Activated CD4-positive, CD25-positive, alpha-beta regulatory T cell treated with anti-CD3 and anti-CD28 coated beads, Interleukin-2, amount 50 U/mL, for 16 hours (primary cell): ENCODE measurements at places on chromosomes 2 and 18.
A peak's percentile ranks its signal among the peaks of the same experiment; 100 is the strongest.

DNA sequence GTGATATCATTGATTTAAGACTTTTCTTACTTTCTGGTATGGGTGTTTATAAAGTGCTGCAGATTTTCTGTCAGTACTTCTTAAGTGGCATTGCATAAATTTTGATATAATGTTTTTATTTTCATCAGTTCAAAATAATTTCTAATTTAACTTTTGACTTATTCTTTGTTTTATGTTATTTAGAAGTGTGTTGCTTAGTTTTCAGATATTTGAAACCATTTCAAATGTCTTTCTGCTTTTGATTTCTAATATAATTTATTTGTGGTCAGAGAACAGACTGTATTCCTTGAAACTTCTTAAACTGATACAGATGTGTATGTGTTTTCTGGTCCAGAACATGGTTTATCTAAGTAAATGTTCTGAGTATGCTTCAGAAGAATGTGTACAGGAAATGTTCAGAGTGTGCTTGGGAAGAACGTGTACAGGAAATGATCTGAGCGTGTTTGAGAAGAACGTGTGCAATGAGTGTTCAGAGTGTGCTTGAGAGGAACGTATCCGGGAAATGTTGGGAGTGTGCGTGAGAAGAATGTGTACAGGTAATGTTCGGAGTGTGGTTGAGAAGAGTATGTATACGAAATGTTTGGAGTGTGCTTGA is 265.7 kb upstream of the HS6ST1 start:
- DNase-seq, result no peak

DNA sequence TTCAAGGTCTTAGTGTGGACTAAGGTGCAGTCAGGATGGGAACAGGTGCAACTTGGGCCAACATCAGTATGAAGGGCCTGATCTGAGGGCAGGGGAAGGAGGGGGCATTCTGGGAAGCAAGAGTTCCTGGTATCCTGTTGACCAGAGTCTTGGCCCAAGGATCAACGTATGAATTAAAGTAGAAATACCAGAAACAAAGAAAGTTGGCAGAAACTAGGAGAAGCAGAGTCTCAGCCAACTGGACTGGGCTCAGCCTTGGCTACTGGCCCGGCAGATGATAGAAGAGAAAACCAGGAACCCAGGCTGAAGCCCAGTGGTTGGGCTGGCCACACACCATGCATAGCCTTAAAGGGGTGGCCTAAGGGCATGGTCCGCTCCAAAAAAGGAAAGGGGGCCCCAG is 2.3 kb downstream of the CETN1 start:
- DNase-seq, result no peak

GRCh38 chr2:39000552-39000951 is 110.9 kb downstream of the ARHGEF33 start:
- no peak for DNase-seq

DNA sequence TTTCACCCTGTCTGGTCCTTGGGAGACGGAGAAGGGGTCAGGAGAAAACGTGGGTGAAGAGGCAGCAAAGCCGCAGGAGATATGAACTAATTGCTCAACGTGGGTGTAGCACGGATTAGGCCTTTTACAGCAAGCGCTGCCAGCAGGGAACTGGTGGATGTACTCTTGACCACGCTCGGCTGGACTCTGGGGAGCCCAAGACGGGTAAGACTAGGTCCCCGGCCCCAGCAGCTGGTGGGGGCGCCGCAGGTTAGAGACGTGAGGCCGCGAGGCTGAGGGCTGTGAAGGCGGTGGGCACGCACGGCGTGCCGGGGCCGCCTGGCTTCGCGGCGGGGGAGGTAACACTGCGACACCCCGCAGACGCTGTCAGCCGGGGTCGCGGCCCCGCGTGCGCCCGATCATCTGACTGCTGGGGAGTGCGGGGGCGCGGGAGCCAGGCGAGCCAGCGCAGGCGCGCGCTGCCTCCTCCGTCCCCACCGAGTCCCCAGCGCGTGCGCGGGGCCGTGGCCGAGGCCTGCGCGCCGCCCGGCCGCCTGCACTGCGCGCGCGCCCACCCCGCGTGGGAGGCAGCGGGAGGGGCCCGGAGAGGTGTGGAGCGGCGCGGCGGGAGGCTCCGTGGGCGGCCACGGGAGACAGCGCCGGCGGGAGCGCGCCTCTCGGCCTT is at the start of gene CLIP4:
TSS of gene CLIP4 (plus strand) at position 470 of the 664 bp plus-strand sequence. CDS start 5,974 bp downstream, outside the sequence.
- DNase-seq, result peak; percentile 33

DNA sequence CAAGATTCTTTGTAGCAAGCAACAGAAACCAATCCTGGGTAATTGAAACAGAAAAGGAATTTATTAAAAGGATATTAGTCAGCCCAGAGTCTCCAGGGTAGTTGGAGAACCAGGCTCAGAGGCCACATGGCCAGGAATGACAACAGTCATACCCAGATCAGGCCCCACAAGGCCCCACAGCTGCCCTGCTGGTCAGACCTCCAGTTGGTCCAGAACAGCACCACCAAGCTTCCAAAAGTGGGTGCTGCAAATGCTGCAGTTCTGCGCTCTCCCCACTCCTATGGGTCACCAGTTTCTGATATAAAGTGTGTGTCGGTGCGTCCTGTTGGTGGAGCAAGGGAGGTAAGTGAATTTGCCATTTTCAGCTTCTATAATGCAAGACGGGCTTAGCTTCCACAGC is 29.9 kb downstream of the KLHL29 start:
- DNase-seq, result no peak

DNA sequence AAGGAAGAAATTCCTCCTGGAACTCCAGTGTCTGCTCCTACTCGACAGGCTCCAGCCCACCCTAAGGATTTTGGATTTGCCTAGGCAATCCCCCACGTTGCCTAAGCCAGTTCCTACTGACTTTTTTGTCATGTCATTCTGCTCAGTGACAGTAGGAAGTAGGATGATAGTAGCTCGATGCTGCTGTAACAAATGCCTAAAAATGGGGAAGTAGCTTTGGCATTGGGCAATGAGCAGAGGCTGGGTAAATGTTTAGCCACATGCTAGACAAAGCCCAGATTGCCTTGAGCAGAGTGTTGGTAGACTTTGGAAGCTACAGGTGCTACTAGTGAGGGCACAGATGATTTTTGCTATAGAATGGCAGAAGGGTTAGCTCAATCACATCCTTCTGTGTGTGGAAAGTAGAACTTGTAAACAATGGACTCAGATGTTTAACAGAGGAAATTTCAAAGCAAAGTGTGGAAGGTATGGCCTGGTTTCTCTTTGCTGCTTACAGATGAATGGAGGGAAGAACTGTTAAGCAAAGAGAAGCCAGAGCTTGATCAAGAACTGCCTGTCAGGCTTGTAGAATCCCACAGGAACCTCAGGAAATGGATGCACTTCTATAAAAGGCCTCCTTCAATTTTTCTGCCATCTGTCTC is 154.8 kb downstream of the RNF144A start:
- no peak for DNase-seq

GRCh38 chr2:86781363-86781762 is 9.3 kb downstream of the CD8A start:
- DNase-seq, result no peak

DNA sequence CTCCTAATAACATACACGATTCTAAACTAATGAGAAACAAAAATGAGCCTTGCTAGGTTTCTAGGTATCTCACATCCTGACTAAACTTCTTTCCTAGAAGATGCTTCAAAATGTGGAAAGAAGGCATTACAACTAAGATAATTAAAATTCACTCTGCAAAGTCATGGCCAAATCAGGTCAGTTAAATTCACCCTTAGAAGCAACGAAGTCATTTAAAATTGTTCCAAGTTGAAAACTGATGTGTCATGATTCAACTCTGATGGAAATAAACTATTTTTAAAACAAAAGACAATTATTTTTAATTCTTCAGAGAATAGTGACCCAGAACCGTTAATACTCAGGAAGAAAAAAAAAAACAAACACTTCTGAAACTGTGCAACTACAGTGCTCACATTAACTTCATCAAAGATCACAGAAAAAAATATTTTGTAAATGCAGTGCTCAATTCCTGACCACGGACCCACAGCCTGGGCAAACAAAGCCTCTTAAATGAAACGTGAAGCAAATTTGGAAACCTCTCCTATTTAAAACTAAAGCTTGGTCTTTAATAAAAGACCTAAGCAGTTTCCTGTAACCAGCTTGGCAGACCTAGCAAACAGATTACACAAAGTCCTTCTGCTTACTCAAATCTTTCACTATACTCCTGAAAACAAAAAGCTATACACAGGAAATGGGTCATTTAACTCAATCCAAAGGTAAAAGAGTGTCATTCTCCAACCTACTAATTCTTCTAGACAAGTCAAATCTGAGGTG is 39.0 kb downstream of the CHN1 start:
- no peak for DNase-seq

- no peak for DNase-seq
Measured at GRCh38 chr2:40321822-40322221, 130.1 kb downstream of the SLC8A1 start.

DNA sequence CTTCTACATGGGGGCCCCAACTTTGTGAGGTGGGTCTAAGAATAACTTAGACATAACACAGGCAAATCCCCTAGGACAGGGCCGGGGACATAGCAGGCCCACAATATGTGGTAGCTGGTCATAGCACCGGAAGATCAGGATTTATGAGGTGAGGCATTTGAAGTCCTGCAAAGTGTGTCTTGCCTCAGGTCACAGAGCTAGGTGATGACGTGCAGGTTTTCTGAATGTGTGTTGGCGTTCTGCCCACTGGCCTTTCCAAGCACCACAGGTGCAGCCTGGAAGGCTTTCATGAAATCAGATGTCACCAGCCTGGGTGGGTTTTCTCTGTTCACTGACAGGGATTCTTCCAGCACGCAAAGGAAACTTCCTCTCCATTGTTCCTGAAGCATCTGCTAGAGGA is 119.1 kb downstream of the LRATD1 start:
- no peak for DNase-seq

DNA sequence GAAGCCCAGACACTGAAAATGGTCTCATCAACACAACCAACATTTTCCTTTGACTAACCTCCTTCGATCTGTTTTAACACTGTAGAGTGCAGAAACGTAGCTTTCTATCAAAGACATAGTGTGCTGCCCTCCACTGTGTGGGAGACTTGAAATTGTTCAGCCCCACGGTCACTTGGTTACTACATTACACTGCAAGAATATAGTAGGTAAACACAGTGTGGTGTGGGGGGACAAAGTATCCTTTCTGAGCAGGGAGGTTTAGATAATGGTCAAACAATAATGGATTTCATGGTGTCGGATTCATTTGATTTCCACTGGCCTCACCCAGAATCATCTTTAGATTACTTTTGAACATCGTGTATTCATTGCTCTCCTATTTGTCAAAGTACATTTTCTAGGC is 181.0 kb downstream of the ERBB4 start:
- no peak for DNase-seq

- DNase-seq, result no peak
Measured at GRCh38 chr2:218036371-218036770, 32.7 kb upstream of the RUFY4 start.

DNA sequence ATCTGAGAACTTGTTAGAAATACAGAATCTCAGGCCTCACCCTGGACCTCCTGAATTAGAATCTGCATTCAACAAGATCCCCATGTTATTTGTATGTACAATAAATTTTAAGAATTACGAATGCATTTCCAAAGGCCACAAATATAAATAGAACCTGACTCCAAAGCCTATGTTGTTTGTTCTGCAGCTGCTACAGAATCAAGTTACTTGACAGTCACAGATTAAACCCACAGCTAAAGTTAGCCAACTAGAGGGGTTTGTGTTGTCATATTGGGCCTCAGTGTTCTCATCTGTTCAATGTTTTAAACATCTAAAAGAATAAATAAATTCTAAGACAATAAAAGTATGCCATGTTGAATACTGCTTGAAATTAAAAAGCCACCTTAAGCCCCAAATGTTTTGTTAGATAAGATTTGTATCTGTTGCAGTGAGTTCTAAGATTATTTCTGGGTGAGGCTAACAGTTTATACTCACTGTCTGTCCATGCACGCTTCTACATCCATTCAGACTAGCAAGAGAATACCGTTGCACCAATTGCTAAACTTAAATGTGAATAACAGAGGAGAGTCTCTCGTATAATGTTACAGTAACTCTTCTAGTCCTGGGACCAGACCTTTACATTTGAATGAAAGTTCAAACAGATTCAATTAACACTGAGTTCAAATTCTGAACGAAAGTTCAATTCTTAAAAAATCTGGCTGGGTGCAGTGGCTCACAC is 200.4 kb downstream of the MEMO1 start:
- DNase-seq, result no peak

- no peak for DNase-seq
Measured at GRCh38 chr2:134460583-134460998, 206.7 kb downstream of the MGAT5 start.

DNA sequence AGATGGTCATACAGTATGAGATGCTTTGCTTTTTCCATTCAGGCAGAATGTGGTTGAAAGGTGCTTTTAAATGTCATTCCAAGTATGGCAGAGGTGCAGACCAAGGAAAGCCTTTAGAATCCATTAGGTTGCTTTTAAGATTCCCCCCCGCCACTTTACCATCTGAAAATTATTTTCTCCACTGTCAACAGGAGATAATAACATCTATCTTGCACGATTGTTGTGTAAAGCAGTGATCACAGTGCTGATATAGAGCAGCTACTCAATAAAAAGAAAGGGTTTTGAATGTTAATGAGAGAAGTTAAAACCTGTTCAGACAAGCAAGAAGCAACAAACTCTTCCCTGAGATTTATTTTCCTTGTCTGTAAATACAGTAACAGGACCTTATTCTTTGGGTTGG is 372.5 kb upstream of the GCFC2 start:
- DNase-seq, result no peak

DNA sequence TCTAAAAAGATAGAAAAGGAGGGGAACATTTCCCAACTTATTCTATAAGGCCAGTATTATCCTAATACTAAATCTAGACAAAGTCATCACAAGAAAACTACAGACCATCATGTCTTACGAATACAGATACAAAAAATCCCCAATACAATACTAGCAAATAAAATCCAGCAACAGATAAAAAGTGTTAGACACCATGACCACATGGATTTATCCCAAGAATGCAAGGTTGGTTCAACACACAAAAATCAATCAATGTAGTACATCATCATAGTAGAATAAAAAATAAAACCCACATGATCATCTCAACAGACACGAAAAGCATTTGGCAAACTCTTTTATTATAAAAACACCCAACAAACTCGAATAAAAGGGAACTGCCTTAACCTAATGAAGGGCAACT is 18.5 kb downstream of the SLC66A2 start:
- no peak for DNase-seq

DNA sequence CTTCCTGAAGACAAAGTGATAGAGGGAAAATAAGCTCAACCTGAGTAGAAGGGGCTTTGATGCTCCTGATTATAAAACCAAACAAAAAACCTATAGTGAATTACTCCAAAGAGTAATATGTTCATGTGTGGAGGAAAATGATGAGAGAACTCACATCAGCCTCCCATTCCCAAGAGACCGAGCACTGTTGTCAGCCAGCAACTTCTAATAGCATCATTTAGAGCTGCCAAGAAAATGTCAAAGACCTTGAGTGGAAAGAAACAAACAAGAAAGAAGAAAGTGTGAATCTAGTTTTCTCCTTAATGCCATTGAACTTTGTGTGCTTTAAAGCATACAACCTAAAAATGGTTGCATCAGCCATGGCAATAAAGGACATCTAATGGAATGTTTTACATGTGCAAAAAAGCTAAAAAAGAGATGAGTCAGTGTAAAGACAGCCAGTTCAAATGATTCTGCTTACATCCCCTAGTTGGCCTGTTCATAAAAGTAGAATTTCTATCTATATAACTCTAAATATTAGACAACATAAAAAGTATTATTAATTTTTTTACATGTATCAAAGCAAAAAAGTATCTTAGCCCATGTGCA is 1066.2 kb downstream of the TDRD15 start:
- no peak for DNase-seq
